Stimulated activated CD8-positive, alpha-beta memory T cell treated with anti-CD3 and anti-CD28 coated beads, Interleukin-4, amount 100 ng/mL, for 24 hours (primary cell): ENCODE measurements at places on chromosomes 1 and 21.

DNA sequence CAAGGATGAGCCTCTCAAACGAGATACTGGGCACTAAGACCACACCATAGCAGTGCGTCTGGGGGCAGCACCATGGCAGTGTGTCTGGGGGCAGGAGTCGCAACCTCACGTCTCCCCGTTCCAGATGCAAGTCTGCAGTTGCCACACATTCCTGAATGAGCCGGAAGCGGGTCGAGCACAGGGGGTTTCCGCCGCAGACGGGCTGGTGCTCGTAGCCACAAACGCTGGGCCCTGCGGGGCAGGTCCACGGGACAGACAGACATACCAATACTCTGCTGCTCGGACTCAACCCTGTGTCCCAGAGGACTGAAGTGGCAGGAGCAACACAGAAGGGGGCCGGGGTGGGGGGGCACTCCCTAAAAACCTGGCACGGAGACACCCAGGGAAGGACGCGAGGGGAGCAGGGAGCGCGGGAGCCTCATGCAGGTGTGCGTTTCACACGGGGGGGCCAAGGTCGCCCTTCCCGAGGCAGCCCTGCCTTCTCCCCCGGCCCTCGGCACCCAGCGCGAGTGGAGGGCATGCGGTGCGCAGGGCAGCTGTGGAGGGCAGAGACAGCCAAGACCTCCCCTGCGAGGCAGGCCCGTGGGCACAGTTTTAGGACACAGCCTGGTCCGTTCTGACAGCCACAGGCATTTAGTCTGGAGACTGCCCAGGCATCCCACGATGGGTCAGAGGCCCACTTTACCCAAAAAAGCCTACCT is 24.5 kb downstream of the PTTG1IP start:
- no peak for DNase-seq

- peak; percentile 11 for DNase-seq
Observed at GRCh38 chr1:28062806-28063205, 25.6 kb downstream of the EYA3 start.

DNA sequence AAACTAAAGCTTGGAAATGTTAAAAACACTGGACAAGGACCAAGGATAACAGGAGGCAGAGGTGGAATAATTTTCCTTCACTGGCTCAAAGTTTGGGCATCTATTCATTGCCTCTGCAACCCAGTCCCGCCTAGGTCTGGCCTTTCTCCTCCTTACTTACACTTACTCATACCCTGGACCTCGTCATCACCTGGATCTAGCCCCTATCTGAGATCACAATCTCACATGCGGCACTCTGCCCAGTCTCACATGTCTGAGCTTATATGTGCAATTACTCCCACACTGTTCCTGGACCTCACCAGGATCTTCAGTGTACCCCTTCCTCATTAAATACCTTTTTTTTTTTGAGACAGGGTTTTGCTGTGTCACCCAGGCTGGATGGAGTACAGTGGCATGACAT is 37.6 kb downstream of the NVL start:
- no peak for DNase-seq

- no peak for DNase-seq
Observed at GRCh38 chr1:228184152-228184551, 18.5 kb downstream of the IBA57 start.

GRCh38 chr1:215219372-215219771 is 136.8 kb downstream of the KCNK2 start:
- no peak for DNase-seq

DNA sequence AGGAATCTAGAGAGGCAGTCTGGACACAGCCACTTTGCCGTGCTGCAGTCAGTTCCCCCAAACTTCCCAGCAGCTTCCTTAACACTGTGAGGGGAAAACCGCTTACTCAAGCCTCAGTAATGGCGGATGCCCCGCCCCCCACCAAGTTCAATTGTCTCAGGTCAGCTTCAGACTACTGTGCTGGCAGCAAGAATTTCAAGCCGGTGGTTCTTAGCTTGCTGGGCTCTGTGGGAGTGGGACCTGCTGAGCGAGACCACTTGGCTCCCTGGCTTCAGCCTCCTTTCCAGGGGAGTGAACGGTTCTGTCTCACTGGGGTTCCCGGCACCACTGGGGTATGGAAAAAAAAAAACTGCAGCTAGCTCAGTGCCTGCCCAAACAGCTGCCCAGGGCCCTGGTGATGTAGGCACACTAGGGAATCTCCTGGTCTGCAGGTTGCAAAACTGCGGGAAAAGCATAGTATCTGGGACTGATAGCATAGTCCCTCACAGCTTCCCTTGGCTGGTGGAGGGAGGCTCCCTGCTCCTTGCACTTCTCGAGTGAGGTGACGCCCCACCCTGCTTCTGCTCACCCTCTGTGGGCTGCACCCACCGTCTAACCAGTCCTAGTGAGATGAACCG is 23.7 kb upstream of the HFM1 start:
- no peak for DNase-seq

- DNase-seq = peak; percentile 14
Observed at GRCh38 chr1:13228343-13228781, 2.4 kb upstream of the PRAMEF18 start.

DNA sequence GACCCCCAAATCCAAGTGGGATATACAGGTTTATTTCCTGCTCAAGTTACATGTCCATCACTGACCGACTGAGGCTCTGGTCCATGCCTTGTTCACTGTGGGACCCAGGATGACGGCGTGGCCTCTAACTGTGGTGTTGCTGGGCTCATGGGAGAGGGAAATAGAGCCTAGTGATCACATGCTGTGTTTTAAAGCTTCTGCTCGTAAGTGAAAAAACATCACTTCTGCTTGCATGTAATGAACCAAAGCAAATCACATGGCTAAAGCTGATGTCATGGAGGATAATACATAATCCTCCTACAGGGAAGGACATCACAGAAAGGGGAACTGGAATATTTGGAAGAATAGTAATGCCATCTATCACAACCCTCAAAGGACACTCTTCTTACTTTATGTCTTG is 107.6 kb downstream of the FASLG start:
- no peak for DNase-seq

- no peak for DNase-seq
Observed at GRCh38 chr1:173210716-173211231, 3.6 kb upstream of the TNFSF4 start.

DNA sequence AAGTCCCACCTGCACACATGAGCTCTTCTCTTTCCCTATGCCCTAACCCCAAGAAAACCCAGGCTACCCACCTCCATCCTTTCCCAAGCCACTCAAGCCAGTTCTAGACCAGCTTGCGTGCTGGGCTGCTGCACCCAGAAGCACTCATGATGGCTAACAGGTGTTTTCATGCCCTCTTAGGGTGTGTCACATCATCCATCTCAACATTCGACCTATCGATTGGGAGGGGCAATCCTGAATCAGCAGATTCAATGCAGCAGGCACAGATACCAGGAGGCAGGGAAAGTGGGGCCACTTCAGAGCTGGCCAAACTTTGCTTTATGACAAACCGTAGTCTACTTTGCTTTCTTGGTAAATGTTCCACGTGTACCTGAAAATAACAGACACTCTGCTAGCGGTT is 6.6 kb upstream of the PRMT2 start:
- no peak for DNase-seq

- DNase-seq = no peak
Observed at GRCh38 chr1:115647047-115647446, 5.3 kb downstream of the VANGL1 start.
